Right hindlimb (tissue), 1 donor: ENCODE measurements at places on chromosomes 3 and 15.

GRCh38 chr3:187967993-187968392, 186.0 kb upstream of the LPP start:
- DNase-seq: no peak

DNA sequence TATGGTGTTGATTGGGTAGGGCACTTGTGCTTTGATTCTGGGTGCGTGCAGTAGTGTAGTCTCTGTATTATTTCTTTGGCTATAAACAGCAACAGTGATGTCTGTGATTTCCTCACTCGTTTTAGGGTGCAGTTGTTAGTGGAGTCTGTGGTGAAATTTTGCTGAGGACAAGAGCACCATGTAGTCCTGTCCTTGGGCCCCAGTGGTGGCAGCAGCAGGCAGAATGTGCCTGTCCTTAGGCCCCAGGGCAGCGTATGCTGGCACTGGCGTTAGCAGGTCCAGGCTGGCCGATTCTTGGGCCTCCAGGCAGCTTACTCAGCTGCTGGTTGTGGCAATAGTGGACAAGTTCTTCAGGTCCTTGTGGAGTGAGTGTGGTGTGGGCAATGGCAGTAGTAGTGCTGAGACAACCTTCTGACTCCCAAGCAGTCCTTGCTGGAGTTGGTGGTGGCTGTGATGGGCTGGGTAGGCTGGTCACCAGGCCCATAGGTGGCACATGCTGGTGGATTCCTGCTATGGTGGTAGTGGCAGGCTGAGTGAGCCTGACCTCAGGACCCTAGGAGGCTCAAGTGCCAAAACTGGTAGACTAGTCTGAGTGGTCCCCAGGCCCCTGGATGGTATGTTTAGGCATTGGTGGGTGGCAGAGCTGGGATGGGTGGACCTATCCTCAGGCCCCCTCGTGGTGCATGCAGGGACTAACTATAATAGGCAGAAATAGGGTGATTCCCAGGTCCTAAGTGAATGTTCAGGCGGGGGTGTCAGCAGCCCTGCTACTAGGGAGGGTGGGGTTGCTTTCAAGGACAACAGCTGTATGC, 56.3 kb downstream of the TNFAIP8L3 start:
- no peak for DNase-seq

- DNase-seq: no peak
Observed at GRCh38 chr15:67040277-67040676, 25.1 kb upstream of the SMAD3 start.

- no peak for DNase-seq
Observed at GRCh38 chr3:193822492-193823212, 229.6 kb downstream of the OPA1 start.

DNA sequence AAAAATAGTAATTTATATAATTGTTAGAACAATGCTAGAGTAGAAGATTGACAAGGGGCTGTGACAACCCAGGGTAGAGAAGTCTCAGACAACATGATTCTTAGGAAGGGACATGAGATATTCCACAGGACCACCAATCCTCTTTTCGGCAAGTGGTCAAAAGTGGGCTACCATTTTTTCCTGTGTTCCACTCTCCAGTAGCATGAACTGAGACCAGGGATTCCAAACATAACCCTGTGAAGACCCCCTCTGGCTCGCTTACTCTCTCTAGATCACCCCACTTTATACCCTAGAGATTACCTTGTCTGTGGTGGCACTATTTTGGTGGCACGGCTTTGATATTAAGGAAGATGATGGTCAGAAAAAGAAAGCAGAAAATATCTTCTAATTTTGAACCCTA, 960 bp downstream of the GCSAM start:
- no peak for DNase-seq

- DNase-seq: no peak
Observed at GRCh38 chr3:116440196-116440595, 5.1 kb downstream of the LSAMP start.

- DNase-seq: no peak
Observed at GRCh38 chr3:16132190-16132589, 42.3 kb upstream of the GALNT15 start.

- DNase-seq: no peak
Observed at GRCh38 chr3:138862924-138863775, 28.4 kb upstream of the PIK3CB start.

DNA sequence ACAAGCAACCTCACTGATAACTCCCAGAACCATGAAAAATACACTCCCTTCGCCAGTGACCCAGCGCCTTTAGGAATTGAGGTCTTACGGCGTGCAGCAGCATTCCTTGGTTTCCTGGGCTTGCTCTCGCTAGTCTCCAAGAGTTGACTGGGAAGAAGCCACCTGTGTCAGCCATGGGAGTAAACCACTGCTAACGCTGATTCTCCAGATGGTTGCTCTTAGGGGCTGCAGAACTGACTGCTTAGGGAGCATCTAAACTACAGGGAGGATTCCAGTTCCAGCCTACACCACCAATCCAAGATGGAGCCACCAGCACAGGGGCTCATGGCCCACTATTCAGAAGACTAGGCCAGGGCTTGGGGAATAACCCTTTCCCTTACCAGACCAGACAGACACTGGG, 2.4 kb downstream of the RBPMS2 start:
- DNase-seq: no peak
